ENCODE measurements at places on chromosomes 4 and X.

DNA sequence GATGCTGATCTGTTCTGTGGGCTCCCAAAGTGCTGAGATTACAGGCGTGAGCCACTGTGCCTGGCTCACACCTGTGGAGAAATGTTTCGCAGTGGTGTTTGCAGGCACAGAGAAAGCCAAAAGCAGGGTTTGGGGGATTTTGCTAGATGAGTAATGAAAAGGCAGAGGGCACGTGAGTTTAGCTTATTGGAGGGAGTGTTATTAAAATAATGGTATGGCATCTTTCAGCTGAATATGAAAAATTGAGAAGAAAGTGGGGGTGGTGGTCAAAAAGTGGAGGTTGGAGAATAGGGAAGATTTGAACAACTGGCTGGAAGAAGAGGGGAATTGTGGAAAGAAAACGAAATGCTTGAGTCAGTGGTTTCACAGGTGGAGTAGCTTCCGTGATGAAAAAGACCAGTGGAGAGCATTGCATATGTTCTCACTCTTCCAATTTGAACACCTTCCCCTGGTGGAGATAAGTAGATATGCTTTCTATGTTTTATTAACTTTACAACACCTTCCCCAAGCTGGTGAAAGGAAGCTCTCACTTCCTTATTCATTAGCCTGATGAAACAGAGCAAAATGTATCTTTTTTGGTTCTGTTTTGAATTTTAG lies 1.1 kb upstream of the CHST7 start:
- DNase-seq = no peak

GRCh38 chr4:19879330-19879729 lies 372.4 kb upstream of the SLIT2 start:
- no peak for DNase-seq

- DNase-seq = no peak
These were observed 26.0 kb downstream of the AMTN start for GRCh38 chr4:70544279-70544868.

GRCh38 chrX:40174001-40174853 lies 76.5 kb upstream of the BCOR start:
- no peak for DNase-seq

DNA sequence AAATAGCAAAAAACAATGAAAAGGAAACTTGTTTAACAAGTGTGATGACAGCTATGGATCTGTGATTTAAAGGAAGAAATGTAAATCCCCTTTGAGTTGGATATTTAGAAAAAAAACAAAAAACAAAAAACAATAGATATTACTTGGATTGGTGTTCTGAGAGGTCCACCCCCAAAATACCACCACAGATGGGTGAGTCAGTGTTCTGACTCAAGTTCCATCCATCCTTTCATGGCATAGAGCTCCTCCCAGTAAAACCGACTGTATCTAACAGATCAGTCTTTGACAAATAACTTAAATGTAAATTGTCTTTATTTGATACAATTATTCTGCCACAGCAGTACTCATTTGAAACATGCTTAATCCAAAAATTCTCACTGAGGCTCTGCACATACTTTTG lies 27.4 kb downstream of the TMPRSS11B start:
- no peak for DNase-seq

DNA sequence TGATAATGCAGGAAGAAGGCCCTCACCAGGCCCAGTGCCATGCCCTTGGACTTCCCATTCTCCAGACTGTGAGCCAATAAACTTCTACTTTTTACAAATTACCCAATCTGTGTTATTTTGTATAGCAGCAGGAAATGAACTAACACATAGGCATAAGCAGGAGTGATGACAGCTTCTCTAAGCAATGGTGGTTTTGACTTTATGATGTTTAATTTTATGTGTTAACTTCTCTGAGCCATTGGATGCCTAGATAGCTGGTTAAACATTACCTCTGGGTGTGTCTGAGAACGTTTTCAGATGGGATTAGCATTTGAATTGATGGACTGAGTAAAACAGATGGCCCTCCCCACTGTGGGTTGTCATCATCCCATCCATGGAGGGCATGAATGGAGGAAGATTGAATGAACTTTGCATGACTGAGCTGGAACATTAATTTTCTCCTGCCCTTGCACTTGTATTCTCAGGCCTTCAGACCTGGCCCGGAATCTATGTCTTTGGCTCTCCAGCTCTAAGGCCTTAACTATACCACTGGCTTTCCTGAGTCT lies 13.9 kb upstream of the PDLIM3 start:
- no peak for DNase-seq

DNA sequence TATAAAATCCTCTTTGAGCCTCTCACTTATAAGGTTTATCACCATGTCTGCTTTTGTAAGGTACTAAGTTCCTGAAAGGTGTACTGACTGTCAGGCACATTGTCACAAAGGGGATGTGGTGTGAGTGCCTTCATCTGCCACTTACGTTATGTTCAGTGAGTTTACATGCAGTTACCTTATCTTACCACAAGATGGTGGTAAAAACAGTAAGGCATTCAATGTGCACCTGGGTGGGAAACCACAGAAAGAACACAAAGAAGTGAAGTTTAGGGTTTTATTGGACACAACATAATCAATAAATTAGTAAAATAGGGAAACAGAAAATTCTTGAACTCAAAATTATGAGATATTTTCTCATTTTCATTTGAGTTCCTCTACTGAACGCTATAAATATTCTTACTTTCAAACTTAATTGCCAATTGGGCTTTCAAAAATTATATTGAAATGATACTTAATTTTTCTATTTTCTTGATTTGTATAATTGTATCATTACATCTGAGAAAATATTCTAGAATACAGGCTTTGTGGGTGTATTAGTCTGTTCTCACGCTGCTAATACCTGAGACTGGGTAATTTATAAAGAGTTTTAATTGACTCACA lies 650.8 kb downstream of the PCDH7 start:
- DNase-seq = no peak

DNA sequence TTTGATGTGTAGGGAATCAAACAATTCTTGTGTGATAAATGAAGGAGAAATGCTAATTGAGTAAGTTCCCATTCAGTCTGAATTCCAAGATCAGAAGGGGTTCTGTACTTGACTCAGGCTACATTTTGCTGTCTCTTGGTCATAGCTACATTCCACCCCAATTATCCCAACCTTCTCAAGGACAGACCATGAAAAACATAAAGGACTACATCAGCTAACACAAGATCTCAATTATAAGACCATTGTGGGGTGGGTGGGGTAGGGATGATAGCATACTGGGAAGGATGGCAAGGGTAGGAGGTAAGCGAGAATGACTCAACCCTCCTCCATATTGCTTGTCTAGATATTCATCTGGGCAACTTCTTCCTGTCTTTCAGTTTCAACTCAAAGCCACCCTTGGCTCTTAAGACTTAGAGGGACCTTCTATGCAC lies 87.4 kb upstream of the ETNPPL start:
- no peak for DNase-seq

DNA sequence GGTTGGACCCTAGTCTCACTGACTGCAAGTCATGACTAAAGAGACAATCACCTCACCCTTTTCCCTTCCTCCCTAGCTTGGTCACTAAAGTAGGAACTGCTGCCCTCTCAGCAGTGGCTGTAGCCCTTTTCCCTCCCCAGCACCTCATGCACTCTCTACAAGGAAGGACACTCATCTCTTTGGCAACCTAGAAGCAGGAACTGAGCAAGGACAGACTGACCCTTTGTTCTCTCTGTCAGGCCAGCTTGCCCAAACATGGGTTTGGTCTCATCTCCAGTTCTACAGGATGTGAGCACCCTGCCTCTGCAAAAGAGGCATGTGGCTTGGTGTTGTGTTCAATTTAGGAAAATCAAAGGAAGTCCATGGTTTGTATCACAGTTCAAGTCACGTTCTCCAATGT lies 15.8 kb downstream of the LEF1 start:
- no peak for DNase-seq

- no peak for DNase-seq
These were observed 24.0 kb upstream of the XIAP start for GRCh38 chrX:123835661-123836371.

DNA sequence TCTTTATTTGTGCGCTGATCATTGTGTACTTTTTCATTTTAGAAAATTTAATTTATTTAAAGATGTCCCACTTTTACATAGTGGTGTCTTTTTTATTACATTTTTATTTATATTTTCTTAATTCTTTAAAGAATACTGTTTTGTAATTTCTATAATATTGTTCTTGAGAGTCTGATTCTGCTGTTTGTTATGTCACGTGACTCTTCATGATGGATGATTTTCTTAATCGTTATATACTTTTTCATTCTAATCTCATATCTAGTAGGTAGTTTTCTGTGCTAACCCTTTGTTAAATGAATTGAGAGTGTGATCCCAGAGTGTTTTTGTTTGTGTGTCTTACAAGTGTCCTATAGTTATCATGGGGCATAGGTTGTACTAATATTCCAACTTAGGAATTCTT lies 568.2 kb upstream of the AMOT start:
- no peak for DNase-seq

DNA sequence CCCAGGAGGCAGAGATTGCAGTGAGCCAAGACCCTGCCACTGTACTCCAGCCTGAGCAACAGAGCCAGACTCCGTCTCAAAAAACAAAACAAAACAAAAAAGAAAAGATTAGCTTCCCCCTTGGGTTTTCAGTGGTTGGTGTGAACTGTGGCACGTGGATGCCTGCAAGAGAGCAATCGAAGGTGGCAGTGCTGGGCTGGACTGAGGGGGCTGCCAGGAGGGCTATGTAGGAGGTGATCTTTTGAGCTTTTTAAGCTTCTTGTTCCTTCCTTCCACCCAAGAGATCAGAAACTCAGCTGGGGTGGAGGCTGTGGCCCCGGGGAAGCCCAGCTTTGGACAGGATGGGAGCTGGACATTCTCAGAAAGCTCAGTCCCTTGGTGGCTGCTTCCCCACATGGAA lies 49.6 kb downstream of the PRPS1 start:
- DNase-seq = no peak

GRCh38 chr4:153439831-153440230 lies 26.3 kb upstream of the TMEM131L start:
- no peak for DNase-seq
